ENCODE measurements at places on chromosomes 7 and 10.
A peak's percentile ranks its signal among the peaks of the same experiment; 100 is the strongest.

- no peak for DNase-seq
Observed at GRCh38 chr7:461453-462172, 58.0 kb downstream of the PDGFA start.

DNA sequence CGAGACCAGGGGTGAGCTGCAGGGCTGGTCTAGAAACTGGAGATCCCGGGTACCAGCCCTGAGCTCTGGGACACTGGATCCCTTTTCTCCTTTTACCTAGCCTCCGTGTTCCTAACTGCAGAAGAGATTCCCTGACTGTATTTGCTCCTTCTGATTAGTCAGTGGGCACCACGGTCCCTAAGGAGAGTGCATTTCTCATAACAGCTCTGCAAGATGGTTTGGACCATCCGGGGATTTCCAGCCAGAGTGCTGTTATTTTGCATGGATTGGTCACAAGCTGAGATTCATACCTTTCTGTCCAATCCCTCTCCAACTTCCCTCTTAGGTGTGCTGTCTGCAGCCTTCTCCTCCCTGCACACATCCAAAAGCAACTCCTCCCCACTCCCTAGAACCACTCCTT, 122.6 kb downstream of the MYL10 start:
- DNase-seq, result no peak

- DNase-seq, result no peak
Observed at GRCh38 chr7:42407833-42408232, 170.8 kb upstream of the GLI3 start.

- DNase-seq, result no peak
Observed at GRCh38 chr7:128270826-128271272, 29.8 kb downstream of the LEP start.

DNA sequence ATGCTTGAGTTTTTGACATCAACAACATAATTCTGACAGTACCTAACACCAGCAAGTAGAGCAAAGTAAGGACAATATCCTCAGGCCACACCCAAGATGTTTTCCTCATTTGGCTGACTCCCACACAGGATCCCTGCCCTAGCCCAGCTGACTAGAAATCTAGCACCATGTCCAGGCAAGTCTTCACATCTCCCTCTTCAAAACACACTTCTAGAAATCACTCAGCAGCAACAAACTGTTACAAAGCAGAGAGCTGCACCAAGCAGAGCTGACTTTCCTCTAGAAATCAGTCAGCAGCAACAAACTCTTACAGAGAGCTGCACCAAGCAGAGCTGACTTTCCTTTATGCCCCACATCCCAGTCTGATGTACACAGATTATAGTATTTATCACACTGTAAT, 7.7 kb downstream of the TMEM168 start:
- no peak for DNase-seq

DNA sequence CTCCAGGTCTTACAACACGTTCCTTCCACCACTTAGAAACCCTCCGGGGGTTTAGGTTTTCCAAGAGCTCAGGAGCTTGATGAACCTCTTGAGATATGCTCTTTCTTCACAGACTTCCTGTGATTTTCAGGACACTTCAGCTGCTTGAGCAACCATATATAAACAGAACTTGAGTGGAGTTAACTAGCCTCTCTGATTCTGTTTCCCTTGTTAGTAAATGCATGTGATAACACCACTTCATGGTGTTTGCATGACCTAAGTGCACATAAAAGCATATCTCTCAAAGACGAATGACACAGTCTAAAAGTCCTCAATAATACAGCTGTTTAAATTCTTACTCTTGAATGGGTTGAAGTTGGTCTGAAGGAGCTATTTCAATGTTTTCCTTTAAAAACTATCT, 9.9 kb downstream of the PRR15 start:
- no peak for DNase-seq

DNA sequence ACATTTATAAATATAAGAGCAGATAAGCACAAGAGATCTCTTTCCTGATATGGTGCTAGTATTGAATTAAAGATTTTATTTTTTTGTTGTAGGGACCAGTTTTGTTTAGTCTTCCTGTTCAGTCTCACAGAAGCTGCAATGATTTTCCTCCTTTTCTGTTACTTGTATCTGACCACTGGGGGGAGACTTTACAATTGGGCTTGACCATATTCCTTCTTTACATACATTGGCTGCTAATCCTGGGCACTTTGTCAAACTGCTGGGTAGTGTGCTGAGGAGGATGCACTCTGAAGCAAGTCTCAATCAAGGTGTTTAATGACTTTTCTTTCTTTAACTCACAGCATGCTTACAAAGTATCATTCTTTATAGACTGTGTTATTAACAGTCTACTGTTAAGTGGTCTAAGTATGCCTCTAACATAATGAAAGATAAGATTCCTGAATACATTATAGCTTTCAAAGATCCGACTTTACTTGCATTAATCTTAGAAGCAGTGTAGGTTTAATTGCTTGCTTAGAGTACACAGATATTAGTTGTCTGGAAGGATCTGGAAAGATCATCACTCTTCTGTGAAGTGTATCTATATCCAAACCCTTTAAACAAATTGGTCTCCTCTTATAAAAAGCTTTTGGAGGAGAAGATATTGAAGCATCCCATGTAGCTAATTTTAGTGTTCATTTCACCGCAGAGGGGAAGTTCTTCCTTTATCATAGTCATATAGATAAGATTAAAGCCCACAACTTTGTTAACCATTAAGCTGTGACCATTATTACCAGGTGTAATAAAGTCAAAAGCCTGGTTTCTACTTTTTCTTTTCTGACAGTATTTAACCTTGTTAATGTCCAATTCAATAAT, 3.1 kb downstream of the PALS2 start:
- peak; percentile 60 for DNase-seq

DNA sequence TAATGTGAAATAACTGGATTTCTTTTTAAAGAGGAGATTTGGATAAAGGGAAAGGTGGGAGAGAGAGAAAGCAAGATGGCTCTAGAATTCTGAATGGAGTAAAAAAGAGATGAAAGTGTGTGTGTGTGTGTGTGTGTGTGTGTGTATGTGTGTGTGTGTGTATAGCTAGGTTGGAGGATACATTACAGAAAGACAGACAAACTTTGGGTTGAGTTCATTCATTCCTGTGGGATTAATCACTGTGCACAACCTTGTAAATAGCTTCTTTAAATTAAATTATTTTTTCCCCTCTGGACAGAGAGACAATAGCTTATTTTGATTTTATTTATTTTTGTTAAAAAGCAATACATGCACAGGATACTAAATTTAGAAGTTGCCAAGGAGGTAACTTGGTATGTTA, 7.5 kb downstream of the ASB4 start:
- no peak for DNase-seq

DNA sequence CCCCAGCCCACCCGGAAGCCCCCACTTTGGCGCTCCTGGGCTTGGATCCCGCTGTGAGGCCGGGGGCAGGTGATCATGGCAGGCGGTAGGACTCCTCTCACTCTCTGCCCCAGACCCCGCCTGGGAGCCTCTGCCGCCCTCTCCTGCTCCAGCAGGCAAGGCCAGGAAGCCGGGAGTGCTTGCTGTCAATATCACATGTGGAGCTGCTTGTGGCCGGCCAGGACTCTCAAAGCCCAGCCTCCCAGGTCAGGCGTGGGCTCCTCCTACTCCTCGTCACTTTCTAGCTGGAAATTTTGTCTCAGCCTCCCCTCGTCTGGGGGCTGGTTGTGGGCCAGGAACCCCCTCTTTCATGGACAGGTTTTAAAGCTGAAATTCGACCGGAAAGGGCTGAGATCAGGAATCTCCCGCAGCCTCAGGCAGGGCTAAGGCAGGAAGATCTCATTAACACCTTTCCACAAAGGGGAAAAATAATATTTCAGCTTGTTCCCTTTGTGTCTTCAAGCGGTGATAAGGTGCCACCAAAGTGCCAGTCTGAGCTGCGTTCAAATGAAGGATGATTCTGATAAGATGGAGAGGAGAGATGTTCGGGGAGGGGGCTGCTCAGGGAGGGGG, 273.6 kb upstream of the PODXL start:
- no peak for DNase-seq

DNA sequence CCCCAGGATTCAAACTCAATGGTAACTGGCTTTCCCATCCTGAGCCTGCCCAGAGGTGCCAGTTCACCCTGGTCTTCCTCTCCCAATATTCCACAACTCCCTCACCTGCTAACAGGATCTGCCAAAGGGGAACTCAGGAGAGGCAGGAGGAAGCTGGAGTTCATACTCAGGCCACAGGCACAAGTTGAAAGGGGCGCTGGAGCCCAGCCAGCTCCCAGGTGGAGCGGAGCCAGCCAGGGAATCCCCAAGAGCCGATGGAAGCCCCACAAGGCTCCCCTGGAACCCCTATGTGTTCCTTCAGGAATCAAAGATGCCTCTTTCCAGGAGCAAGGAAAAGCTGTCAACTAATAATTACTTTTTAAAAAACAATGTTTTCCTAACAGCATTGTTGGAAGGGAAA, 63.5 kb downstream of the SH3PXD2A start:
- no peak for DNase-seq

- DNase-seq, result peak; percentile 10
Observed at GRCh38 chr7:41921453-41921981, 218.6 kb upstream of the INHBA start.

- peak; percentile 22 for DNase-seq
Observed at GRCh38 chr10:3813267-3813666, 28.3 kb upstream of the KLF6 start.

DNA sequence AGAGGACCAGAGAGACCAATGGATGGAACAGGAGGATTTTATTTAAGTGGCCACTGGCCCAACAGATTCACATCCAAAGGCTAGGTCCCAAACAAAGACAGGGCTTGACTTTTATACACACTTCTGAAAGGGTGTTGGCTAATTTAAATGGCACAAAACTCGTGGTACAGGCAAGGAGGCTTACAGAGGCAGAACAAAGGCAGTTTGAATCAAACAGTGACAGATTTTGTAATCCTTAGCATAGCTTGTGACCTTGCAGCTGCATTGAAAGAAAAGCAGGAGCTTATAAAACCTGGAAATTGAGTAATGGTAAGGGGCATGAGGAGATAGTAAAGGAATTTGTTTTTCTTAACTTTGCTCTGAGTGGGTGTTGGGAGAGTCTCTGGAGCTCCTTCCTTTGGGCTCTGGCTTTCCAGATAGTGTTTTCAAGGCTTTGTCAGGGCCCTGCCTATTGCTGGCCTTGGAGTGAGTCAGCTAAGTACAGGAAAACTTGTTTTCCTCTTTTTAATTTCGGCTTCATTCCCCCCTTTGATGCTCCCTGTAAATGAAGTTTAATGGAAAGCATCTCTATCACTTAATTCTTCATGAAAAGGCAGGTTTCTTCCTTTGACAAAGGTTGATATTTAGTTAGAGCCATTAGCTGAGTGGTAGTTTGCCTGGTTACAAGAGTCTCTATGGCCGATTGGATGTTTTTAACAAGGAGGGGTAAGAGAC, 96.9 kb downstream of the TRIM24 start:
- no peak for DNase-seq

- DNase-seq, result no peak
Observed at GRCh38 chr10:51204066-51204465, 129.8 kb downstream of the PRKG1 start.

DNA sequence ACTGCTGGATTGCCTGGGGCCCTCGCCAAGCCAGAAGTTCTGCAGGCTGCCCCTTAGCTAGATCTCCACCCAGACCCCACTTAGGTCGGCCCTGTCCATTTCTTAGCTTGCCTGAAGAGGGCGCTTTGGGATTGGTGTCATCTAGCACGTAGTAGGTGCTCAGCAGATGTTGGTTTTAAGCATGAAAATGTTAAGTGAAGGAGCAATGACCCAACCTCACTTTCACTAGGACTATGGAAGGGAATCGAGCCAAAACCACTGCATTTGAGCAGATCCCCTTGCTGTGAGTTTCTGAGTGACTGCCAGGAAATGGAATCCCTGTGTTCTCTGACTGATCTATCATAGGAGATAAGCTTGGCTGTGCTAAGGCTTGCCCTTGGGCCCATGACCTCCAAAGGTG, 131.7 kb upstream of the EEPD1 start:
- DNase-seq, result no peak

DNA sequence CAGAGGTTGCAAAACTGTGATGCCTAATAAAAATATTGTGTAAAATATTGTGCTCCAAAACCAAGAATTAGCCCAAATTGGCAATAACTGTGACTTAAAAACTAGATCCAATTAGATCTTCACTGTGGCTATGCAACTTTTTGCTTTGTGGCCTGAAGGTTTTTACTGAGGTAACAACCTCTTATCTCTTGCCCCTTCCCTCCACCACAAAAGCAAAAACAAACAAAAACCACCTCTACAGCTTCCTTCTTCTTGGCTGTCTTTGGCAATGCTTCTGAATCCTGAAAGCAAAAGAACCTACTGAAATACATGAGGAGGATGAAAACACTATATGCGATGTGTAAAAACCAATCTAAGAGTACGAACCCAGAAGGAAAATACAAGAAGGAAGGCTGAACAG, 226.7 kb upstream of the MBL2 start:
- no peak for DNase-seq

DNA sequence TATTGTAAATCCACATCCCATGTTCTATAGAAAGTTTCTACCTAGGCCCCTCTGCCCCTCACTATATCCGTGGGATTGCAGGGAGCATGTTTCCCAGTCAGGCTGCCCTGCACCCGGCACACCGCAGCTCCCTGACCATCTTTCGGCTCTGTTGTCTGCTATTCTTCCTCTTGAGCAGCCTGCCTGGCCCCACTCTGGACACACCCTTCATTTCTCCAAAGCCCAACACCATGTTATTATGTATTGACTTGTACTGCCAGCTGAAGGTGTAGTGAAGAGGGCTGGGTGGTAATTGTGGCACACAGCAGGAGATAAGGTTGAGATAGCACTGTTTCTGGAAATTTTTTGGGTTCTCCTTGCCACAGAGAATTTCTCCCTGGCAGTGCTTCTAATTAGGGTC, 9.8 kb downstream of the LRMDA start:
- DNase-seq, result no peak

GRCh38 chr10:26468700-26469099, 30.6 kb downstream of the APBB1IP start:
- DNase-seq, result no peak

GRCh38 chr7:29242265-29242664, 47.7 kb downstream of the CHN2 start:
- DNase-seq, result no peak

DNA sequence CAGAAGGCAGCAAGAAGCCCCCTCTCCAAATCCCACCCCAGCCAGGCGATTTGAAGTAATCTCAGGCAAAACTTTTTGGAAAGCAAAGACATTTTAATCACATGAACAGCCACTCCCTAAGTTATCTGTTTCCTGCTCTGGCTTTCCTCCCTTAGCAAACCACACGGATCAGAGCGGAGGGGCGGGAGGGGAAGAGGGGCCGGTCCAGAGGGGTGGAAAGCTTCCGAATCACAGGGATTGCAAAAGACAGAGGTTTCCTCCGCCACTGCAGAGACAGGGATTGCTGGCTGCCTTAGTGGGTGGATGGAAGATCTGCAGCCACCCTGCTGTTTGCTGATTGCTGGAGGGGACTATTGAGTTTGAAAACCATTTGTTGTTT, 41.2 kb downstream of the ZCCHC24 start:
- DNase-seq, result peak; percentile 39
